ENCODE measurements at places on chromosomes 2 and 18.

DNA sequence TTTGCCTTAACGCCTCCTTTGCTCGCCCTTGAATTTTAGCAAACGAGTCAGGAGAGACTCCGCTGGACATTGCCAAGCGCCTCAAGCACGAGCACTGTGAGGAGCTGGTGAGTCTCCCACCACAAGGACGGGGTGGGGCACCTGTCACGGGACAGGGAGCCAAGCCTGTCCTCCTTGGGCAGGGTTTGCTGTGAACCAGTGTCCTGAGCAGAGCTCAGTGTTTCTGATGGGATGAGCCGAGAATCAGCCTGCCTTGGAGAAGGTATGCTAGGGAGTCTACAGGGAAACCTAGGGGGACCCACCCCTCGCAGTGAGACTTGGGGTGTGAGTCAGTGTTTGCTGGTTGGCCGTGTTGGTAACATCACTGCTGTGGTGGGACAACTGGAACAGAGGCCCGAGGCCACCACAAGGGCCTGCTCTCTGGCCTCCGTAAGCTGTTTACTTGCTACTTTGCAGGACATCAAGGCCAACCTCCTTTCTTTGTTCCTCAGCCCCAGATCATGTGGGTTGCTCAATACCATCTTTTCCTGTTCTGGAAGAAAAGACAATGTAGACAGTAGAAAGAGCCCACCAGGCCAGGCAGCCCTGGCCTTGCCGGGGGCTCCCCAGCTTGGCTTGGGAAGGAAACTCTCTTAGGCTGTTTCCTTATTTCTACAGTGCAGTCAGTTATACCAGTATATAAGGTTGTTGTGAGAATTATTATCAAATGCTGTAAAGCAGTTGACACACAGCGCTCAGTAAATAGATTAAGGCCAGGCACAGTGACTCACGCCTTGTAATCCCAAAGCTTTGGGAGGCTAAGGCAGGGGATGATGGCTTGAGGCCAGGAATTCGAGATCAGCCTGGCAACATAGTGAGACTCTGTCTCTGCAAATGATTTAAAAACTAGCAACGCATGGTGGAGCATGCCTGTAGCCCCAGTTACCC, 42.4 kb downstream of the ITGB1BP1 start:
- peak; percentile 25 for DNase-seq

DNA sequence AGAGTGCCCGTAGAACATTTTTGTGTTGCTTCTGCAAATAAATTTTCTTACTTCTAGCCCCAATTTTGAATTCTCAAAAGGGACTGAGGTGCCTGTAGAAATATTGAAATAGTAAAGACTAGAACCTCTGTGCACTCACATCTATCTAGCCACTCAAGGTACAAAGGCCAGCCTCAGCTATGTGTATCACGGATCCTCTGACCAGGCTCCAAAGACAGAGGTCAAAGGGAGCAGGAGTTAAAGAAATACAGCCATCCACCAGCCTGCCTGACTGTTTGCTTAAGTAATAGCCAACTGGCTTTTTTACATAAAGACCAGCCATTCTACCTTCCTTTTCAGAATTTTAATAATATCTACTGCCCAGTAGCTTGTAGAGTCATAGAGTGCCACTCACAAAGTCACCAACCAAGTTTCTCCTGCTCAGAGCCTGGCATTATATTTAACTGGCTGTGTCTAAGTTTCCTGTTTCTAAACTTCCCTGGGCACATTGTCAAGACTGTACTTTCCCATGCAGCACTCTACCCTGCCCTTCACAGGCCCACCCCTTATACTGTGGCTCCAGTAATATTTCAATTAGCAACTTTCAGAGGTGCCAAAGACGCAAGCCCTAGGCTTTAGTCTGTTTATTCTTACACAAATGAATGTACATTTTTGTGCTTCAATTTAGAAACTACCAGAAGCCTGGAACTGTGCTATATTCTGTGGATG, 338.3 kb upstream of the NT5C1B start:
- no peak for DNase-seq

DNA sequence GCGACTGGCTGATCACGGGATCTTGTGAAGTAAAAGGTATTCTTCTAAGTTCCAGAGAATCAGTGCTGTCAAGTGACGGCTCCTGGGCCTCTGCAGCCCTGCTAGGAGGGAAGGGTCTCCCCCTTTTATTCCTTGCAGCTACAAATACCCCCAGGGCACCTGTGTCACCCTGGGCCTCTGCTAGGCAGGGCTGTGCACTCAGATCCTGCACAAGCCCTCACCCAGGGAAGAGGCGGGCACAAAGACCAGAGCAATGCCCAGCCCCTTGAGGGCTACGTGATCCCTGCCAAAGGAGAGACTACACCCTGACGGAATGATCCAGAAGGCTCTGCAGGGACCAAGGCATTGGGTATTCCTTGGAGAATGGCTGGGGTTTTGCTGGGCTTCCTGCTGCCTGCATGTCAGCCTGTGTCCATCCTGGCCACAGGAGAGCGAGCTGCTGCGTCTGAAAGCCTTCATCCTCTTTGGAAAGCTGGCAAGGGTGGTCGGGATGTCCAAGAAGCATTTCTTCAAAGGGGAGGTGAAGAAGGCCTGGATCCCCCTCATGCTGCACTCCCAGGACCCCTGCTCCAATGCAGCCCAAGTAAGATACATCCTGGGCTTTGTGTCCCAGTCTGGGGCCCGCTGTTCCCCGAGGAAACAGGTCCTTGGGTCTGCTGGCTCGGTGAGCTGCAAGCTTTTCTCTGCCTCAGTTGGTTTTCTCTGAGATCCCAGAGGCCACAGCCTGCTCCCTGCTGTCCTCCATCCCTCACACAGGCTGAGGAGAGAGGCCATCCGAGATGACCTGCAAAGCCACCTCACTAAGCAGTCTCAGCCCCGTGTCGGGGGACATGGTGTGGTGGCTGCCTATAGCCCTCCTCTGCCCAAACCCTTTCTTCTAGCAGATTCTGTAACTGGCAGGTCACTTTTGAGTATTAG, 24.9 kb downstream of the HJURP start:
- DNase-seq, result no peak

DNA sequence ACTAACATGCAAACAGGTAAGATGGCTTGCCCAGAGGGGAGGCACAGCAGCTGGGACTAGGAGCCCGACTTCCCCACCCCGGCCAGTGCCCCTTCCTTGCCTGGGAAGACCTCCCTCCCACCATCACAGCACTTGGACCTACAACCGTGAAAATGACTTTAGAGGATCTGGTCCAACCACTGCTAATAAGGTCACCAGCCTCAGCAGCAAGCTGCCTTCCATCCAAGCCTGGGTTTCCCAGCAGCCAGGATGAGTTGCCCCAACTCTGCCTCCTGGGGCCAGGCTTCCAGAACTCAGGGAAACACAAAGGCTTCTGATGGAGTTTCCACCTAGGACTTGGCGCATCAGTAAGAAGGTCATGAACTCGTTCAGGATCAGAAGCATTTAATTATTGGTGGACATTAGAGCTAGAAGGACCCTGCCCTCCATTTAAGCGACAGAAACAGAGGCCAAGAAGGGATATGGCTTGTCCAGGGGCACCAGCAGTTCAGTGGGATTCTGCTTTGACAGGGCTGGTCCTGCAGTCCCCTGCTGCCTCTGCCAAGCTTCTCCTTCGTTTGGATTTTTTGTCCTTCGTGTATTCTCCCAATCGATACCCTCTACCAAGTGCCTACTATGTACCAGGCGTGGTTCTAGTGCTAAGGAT, 403.0 kb upstream of the ID2 start:
- no peak for DNase-seq

GRCh38 chr2:31337197-31337596, 77.3 kb downstream of the XDH start:
- DNase-seq, result no peak

DNA sequence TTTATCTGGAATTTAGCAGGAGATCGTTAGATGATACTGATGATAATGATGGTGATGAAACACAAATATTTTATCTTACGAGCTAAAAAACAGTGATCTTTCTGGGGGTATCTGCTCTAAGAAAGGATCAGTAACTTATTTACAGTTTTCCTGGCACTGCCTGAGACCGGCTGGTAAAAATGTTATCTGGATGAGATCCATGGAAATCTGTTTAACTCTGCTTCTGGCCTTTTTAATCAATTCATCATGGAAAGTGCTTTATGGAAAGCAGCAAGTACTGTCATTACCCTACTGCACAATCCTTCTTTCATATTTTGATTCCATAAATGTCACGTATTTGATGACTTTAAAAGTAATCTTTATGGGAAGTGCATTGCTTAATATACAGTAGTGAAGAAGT, 612.7 kb upstream of the GCFC2 start:
- DNase-seq, result no peak

DNA sequence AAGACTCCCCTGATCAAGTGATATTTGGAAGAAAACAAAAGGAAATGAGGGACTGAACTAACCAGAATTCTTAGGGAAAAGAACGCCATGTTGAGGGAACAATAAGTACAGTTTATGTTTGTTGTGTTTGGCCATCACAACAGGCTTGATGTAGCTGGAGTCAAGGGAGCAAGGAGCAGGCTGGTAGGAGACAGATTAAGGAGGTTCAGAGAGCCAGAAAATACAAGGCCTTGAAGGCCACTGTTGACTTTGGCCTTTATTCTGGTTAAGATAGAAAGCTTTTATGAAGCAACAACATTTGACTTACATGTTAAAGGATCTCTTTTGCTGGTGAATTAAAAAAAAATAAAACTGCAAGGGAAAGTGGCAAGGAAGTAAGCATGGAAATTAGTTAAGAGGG, 754.1 kb upstream of the SLC8A1 start:
- DNase-seq, result no peak

DNA sequence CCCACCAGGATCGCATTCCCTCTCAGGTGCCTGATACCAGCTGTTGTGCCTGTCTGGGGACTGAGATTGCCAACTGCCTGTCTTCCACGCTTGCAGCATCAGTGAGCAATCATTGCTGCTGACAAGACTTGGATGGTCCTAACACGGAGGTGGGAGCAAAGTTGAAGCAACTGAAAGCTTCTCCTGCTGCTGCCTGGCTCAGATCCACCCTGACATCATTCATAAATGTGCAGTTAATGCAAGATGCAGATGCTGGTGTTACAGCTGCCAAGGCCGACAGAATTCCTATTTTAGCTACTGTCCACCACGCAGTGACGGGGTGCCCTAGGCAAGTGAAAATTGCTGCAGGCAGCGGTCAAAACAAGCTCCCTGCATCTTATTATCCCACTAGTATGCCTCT, 131.4 kb downstream of the VWC2L start:
- DNase-seq, result no peak

DNA sequence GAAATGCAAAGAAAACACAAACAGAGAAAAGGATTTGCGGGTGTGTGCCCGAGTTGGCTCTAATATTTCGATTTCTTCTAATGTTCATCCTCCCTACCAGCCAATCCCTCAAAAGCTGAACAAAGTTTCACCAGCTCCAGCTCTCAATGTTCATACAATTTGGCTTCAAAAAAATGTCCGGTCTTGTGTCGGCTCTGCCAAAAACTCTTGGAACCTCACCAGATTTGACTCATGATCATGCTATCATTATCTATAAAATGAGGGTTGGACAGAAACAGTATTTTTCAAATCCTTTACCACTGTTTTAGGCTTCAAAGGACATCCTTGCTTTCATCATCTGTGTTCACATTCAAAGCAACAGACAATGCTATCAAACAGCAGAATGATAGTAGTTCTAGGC, 88.2 kb downstream of the CRACDL start:
- no peak for DNase-seq

DNA sequence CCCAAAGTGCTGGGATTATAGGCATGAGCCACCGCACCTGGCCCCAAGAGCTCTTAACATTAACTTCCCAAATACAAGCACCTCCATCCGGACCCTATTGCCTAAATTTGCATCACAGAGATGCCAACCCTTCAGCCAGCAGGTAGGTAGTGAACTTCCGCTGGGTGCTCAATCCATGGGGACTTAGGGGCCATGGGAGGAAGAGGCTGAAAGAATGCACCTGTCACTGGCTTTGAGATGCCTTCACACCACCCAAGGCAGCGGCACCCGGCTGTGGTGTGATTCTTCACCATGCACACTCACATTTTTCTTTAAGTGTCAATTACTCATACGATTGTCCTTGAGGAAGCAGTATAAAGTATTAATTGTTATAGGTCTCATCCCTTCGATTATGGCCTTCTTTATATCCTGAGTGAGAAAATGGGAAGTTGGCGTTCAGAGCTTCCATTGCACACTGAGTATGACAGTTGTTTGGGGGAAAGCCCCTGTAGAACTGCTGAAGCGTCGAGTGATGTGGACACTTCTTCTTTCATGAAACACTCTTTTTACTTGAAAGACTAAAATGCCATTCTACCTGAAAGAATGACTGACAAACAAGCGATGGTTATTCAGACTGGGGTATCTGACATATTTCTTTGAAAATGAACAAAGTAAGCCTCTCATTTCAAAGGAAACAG, 51.8 kb upstream of the BIN1 start:
- DNase-seq, result no peak

GRCh38 chr2:219298759-219299371, 10.3 kb downstream of the PTPRN start:
- DNase-seq, result peak; percentile 59

DNA sequence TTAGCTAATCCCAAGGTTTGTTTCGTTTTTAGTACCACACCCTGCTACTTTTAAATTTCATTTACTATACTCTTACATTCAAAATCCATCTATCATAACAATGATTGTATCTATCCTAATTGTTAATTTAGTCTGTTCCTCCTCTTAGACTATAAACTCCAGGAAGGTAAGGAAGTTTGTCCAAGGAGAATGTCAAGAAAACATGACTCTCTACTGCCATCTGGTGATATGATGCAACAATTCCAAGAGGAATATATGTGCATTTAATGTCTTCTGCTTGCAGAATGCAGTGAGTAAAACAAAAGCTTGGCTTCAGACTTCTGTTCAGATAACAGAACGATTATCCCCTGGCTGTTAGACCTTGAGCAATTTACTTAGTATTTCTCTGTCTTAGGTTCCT, 1267.1 kb downstream of the LRP1B start:
- DNase-seq, result peak; percentile 40

DNA sequence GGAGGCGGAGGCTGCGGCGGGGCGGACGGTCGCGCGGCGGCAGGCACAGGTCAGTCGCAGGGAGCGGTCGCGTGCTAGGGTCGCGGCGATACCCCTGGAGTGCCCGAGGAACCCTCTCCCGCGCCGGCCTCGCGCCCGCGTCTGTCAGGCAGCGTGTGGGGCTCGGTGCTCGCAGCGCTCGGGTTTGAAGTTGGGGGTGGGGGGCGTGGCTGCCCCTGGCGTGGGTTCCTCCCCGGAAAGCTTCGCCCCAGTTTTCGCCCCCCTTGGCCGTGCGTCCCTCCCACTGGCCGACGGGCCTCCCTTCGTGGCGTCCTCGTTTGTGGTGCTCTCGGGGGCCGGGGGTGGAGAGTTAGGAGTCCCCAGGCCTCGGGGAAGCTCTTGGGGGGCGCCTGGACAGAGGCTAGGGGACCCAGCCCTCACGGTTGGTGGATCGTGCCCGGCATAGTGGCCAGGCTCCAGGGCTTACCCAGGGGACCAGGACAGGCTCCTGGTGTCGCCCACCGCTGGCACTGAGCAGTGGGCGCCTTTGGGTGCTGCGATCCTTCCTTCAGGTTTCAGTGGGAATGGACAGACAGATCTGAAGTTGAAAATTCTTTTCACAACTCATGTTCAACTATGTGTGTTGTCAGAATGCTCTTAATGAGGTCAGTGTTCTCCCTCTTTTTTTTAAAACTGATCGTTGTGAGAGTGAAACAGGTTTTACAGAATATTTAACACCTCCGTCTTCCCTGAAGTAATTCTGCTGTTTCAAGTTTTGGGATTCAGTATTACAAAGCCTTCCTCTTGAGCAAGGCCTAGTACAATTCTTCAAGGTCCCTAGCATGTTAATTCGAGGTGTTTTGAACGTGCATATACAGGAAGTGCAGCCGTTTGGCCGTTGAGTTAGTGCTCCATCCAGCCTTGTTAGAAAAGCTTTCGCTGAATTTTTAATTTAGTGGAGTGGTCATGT, 604 bp downstream of the RALBP1 start:
- peak; percentile 37 for DNase-seq

GRCh38 chr2:206311026-206311425, 36.6 kb downstream of the ZDBF2 start:
- no peak for DNase-seq

Measured in mammary epithelial cell (primary cell).